ENCODE measurements at places on chromosomes 11 and 22.

GRCh38 chr22:33919391-33920196 lies 682 bp downstream of the LARGE1 start:
- no peak for DNase-seq

DNA sequence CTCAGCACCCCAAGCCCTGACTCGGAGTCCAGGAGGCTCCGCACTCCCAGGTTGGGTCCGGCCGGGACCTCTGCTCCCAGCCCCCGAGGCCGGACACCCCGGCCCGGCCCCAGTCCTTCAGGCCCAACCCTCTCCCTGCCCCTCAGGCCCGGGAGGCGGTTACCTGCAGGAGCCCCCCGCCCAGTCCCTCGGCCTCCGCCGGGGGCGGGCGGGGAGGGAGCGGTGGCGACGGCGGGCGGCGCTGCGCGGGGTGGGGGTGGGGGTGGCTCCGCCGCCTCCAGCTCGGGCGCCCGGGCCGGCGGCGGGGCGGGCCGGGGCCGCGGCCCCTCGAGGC lies 310 bp downstream of the TCF20 start:
- DNase-seq: no peak

DNA sequence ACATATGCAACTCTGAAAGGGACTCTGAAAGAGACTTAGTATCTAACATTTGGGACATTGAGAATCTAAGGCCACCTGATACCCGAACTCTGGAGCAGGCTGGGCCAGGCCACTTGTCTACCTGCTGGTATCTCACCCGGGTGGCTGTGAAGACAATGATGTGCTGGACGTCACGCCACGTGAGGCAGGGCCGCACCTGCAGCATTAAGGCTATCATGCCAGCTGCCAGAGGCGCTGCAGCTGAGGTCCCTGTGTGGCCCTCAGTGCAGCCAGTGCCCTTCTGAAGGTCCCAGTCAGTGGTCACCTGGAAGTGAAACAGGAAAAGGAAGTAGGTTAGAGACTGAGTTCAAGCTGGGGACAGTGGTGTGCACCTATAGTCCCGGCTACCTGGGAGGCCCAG lies 12.4 kb downstream of the PCSK7 start:
- no peak for DNase-seq

GRCh38 chr11:119284344-119285157 lies 32.4 kb downstream of the MCAM start:
- DNase-seq: peak; percentile 33

- DNase-seq: no peak
Measured at GRCh38 chr11:76626266-76626665, 44.3 kb downstream of the LRRC32 start.

DNA sequence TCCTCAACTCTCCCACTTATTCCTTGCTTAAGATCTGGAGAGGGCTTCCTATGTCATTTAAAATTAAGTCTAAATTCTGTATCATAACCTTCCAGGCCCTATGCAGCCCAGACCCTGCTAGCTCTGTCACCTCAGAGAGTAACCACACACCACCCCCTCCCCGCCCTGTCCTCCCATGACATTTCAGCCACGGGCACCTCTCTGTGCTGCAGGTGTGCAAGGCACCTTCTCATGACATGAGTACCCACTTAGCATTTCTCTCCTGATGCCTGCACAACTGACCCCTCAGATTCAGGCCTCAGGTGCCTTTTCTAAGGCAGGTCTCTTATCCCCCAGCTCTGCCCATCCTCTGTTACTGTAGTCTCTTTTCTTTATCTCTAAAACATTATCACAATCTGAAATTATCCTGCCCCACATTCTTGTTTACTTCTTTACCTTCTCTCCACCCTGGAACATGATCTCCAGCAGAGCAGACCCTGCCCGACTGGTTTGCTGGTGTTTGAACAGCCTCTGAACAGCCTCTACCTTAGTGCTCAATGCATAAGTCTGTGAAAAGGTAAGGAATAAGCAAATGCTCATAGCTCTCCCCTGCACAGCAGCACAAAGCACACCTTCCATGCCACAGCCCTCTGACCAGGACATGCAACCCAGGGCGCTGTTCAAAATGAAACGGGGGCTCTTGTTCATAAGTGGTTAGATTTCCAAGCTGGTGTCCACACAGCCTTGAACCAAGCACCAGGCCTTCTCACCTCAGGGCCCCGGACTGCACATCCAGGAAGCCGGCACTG lies 196.1 kb upstream of the B3GAT1 start:
- DNase-seq: no peak

- no peak for DNase-seq
Measured at GRCh38 chr11:101441747-101442146, 142.1 kb downstream of the TRPC6 start.

DNA sequence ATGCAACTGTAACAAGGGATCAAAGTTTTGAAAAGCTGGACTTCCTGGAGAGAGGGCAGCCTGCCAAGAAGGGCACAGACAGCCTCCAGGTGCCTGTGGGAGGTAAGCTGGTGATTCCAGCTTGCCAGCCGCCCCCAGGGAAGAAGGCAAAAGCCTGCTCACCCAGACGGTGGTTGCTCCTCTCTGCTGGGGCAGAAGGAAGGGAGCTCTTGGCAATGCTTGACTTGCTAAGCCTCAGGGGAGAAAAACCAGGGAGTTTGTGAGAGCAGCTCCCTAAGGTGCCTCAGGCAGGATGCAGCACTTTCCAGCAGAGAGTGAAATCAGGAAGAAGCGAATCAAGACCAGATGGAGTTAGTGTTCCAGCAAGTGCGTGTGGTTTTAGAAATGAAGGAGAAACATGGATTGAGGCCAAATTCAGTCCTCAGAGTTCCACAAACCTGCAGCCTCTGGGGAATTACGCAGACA lies 553.6 kb downstream of the BUD13 start:
- no peak for DNase-seq

GRCh38 chr11:89484896-89485295 lies 6.3 kb downstream of the NOX4 start:
- no peak for DNase-seq

DNA sequence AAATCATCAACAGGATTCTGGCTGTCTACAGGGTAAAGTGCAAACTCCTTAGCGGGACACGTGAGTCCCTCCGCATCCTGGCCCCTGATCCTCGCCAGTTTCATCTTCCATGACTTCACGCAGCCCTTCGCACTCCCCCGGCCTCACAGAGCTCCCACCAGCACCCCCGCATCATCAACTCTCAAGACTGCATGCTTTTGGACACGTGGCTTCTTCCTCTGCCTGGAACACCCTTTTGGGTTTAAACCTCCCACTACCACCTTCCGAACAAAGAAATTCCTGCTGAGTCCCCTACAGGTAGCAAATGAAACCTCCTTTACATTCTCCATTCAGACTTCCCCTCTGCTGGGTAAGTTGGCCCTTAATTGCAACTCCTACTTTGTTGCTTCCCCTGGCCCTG lies 12.6 kb upstream of the EIF3M start:
- DNase-seq: no peak

DNA sequence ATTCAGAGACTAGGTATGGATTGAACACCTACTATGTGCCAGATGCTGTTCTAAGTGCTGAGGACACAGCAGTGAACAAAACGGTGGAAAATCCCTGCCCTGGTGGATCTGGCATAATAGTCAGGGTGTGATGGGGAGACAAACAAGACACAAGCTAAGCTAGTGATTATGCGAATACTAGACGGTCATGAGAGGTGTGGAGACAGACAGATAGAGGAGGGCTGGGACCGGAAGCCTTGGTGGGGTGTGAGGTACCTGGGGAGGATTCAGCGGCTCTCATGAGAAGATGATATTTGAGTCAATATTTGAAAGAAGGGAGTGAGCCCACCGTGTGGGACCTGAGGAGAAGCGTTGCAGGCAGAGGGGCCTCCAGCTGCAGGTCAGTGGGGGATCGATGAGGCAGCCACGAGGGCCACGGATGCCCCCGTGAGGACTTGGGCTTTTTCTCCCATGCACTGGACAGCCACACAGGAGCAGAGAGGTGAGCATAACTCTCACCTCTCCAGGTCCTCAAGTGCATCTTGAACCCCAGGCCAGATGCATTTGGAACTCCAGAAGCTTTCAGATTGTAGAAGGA lies 4.7 kb downstream of the CD5 start:
- no peak for DNase-seq

- DNase-seq: no peak
Measured at GRCh38 chr11:12125609-12126149, 15.3 kb downstream of the MICAL2 start.

GRCh38 chr11:36818410-36818809 lies 220.4 kb upstream of the RAG2 start:
- DNase-seq: no peak

- peak; percentile 13 for DNase-seq
Measured at GRCh38 chr22:22710719-22711531, 66.5 kb downstream of the GGTLC2 start.

DNA sequence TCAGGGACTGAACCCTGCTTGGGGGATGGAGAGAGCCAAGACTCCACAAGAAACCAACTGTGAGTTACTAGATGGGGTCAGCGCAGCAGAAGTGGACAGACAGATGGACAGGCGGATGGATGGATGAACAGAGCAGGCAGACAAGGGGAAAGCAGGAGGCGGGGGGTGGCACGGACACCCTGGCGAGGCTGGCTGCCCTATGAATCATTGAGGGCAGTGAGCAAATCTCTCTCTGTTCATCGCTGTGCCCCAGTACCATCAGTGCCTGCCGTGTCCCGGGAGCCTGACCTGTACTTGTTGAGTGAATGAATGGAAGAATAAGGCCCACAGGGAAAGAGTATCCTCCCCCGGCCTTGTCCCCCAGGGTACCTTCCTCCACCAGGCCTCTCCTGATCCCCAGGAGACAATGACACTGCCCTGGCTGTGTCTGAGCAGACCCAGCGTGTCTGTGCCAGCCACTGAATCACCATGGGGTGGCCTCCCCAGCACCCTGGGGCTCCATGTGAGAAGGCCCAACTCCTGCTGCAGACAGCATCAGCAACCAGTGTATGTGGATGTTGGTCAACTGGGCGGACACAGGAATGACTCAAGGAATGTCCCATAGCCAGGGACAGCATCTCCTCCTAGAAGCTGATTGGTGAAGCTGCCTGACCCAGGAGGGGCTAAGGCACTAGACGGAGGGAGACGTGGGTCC lies 5.1 kb upstream of the KLHL35 start:
- no peak for DNase-seq

GRCh38 chr11:24515632-24516031 lies 18.8 kb downstream of the LUZP2 start:
- DNase-seq: no peak

DNA sequence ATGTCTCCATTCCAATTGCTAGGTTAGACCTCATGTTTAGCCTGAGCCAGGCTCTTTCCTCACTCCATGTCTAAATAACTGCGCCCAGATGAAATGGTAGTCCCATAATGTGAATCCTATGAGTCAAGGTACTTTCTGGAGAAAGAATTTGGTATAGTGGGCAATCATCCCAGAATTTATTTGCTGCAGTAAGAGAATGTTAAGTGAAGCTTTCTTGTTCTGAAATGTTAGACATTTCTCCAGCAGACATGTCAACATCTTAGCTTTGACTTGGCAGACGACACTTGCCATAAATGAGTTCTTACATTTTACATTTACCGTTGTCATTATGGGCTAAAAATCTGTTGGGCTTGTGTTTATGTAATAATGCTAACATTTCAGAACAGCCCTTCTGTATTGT lies 165.2 kb downstream of the PGR start:
- no peak for DNase-seq

GRCh38 chr11:46677991-46678740 lies 22.3 kb downstream of the ARHGAP1 start:
- DNase-seq: no peak

- DNase-seq: no peak
Measured at GRCh38 chr11:44571871-44572270, 6.4 kb downstream of the CD82 start.

DNA sequence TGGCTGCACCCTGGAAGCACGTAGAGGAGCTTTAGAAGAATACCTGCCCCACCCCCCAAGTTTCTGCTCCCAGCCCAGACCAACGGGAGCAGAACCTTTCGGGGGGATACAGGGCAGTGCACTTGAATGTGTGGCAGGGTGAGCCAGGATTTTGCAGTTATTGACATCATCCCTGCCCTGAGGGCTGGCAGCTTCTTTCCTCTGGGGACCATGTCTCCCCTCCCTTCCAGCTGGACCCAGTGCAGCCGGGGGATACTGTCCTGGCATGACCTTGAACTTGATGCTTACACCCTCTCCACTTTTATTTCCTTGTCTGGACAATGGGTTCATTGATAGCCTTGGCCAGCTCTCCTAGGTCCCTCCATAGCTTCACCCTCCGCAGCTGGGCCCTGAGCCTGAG lies 4.1 kb upstream of the CABP7 start:
- no peak for DNase-seq

DNA sequence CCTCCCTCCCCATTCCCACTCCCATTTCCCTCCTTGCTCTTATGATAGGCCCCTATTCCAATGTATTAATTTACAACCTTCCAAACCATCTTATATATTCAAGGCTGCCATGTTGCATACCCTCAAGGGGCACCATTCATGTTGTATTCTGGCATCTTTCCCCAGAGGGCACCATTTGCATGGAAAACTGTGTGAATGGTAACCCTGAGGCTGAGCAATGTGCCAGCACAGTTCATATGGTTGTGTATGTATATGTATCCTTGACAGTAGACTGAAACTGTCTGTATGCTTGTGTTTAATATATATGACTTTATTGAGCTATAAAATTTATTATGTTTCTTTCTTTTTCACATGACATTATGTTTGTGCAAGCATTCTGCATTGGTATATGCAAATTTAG lies 7.3 kb downstream of the RASSF10 start:
- DNase-seq: no peak

All from Panc1 (cell line).